ENCODE measurements at places on chromosomes 6 and 20.

DNA sequence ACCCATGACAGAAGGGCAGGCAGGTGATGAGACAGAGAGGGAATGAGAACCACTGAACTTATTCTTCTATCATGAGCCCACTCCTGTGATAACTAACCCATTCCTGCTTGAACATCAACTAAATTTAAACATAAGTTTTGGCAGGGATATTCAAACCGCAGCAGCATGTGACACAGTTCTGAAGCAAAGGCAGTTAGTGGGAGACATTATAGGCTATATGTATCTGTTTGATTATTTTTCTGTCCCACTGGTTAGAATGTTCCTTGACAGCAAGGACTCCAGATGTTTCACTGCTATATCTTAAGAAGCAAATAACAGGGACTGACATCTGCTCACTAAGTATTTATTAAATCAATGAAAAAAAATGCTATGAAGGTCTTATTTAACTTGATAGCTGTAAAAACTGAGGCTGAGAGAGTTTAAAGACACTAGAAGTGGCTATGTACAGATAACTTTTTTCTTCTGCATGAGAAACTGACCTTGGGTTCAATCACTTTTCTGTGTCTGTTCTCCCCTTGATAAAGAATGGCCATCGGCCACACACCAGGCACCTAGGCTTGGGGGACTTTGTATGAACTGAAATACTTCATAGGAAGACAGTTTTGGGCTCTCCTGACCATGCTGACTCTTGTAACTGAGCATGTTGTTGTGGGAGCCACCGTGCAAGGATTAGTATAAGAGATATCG lies 90.9 kb downstream of the CEP162 start:
- DNase-seq = no peak

DNA sequence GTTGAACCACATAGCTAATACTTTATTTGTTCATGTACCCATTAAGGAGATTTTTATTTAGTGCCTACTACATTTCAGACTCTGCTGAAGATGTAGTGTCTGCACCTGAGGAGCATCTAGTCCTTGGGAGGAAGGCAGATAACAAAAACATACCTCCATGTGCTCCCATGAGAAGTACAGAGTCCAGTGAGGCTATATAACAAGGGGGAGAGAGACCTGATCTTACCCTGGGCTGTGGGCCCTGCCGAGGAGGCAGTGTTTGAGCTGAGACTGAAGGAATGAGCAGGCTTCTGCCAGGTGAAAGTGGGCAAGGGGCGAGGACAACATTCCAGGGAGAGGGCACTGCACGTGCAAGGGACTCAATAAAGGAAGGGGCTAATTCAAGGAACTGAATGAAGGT lies 12.1 kb downstream of the MANBAL start:
- DNase-seq = no peak

- no peak for DNase-seq
Measured at GRCh38 chr6:155125906-155126305, 130.8 kb downstream of the TIAM2 start.

DNA sequence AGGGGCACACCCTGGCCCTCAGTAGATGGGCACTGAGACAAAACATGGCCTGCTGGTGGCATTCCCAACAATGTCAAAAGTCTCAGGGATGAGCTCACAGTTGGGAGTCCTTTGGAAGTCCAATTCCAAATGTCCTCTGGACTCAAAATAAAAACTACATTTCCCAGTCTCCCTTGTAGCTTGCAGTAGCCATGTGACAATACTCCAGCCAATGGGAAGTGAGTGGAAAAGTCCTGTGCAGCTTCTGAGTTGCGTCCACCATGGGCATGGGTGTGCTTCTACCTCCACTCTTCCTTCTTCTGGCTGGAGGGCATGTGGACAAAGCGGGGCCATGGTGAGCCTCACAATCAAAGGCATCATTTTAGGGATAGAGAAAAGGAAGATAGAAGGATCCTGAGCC lies 5.8 kb upstream of the ADAM33 start:
- DNase-seq = no peak

DNA sequence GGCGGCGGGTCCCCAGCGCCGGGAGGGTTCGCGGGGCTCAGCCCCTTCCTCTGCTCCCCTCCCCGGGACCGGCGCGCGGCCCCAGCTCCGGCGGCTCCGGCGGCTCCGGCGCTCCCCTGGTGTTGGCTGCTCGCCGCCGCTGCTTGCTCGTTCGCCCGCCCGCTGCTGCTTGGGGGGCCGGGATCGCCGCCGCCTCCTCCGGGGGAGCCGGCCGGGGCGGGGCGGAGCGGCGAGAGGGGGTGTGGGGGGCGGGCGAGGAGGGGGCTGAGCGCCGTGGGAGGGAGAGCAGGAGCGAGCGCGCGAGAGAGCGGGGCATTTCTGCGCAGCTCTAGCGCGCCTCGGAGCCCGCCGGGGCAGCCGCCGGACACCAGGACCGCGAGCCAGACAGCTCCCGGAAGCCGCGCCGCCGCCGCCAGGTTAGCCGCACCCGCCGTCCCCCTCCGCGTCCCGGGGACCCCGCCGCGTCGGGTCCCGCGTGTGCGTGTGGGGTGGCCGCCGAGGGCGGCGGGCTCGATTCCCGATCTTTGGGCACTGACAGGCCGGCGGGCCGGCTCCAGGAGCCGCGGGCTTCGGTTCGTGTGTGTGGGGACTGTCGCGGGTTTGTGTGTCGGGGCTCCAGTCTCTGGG lies 62.0 kb upstream of the EPB41L1 start:
- DNase-seq = no peak

- peak; percentile 60 for DNase-seq
Measured at GRCh38 chr20:57397693-57398108, 6.5 kb downstream of the RBM38 start.
